ENCODE measurements at places on chromosomes 12 and 14.
A peak's percentile ranks its signal among the peaks of the same experiment; 100 is the strongest.

DNA sequence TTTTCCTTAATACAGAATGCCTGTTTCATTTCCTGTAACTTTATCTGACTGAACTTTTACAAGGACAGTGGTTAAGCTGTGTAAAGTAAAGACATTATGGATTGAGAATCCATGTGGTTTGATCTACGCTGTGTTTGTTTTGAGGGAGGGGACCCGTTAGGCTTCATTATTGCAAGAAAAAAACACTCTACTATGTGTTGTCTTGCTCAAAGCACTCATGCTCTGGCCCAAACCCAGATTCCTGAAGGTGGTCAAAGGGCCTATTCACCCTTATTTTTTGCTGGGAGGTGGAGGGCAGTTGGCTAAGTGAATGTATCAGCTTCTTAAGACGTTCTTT lies 11.9 kb downstream of the RNF10 start:
- peak; percentile 50 for DNase-seq

DNA sequence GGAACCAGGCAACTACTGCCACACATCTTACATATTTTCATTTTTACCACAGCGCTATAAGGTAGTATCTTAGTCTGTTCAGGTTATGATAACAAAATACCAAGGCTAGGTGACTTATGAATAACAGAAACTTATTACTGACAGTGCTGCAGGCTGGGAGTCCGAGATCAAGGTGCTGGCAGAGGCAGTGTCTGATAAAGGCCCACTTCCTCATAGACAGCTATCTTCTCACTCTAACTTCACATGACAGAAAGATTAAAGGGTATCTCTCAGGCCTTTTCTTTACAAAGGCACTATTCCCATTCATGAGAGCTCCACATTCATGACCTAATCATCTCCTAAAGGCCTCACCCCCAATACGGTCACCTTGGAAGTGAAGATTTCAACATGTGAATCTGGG lies 59.8 kb upstream of the MDM1 start:
- DNase-seq = no peak

DNA sequence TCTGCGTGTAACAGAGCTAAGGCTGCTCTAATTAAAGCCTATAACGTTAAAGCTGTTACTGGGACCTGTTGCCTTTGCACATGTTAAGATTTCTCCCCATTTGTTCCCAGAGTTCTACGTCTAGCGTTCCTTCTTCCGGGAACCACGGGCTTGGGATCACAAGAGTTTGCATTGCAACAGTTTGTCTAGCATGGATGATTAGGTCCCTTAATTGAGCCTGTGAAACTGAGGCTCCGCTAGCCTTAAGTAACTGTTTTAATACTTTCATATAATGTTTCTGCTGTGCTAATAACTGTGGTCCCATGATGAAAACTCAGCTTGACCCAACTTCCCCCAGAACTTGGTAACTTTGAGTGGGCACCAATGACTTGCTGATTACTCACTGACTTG lies 16.7 kb upstream of the LYZ start:
- no peak for DNase-seq

DNA sequence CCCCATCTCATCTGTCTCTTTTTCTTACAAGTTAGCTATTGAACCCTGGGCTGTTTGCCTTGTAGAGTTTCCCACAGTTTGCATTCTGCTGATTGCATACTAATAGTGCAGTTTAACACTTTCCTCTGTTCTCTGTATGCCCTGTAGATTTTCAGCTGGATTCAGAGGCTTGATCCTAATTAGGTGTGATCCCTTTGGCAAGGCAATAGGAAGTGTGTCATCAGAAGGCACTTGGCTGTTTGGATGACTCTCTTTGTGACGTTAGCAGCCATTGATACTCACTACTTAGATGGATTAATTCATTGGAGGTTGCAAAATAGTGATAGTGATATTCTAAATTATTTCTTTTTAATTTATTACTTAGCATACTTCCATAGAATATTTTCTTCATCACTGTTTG lies 33.6 kb downstream of the FUT8 start:
- DNase-seq = no peak

DNA sequence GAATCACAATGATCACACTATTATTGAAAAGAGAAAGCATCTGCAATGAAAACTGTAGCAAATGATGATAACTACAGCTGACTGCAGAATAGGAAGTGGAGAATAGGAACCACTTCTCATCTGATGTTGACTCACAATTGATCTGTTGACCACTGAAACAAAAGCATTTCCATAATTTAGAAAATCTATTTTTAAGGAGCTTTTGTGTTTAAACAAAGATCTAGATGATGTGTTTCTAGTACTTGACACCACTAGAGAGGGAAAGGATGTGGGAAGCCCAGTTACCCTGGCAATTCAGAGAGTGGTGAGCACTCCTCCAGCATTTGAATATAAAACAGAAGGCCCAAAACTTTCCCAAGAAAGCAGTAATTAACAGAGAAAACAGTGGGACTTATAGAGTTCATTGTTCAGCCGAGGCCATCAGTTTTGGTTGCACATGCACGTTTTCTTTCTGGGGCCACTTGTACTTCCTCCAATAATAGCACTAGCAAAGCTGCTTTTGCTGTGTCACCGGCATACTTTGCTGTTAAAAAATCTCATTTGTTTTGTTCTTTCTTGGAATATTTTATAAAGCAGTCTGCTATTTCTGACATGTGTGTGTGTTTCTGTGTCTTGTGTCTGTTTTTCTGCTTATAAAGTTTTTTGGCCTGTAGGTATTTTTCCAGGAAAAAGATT lies 76.1 kb upstream of the HECTD1 start:
- no peak for DNase-seq

DNA sequence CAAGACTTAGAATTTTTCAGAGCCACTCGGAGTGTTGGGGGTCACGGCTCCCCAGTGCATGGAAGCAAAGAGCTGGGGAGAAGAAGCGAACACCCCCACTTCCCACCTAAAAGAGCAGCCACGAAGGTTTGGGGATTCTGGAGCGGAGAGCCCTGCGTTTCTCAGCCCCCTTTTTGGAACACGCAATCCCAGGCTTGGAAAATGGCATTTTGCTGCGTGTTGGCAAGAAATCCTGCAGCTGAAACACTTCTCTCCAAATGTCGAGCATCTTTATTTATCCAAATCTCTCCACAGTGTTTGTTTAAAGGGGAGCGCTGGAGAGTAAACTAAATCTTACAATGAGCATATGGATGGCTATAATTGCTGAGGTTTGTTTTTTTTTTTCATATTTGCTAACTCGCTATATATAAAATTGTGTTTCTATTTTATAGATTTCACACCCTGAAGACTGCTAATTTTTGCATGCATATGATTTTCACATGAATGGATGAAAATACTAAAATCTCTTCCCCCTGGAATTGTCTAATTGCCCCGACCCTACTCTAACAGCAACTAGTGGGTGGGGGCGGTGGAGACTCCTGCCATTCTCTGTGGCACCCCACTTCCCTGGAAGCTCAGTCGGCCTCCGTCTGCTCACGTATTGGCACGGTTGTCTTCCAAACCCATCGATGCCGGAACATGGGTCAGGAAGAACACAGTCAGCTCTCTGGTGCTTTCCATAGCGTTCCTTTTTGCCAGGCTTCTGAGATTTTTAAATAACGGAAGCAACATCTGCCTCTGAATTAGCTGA lies 120.5 kb downstream of the GCH1 start:
- no peak for DNase-seq

DNA sequence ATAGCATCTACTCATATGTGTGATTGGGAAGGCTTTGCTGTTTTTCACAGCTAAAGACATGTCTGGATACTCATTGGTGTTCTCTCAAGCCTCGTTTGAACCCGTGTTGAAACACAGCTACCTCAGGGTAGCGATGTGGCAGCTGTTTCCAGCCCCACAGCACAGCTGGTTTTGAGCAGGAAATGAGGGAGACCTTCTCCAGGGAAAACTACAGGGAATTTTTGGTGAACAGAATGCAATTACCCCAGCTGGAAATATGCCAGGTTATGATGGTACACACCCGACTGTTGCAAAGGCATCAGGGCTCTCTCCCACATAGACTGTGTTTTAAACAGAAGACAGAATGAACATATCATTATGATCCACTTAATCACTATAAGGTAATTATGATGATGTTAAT lies 828.9 kb downstream of the VRK1 start:
- no peak for DNase-seq

- no peak for DNase-seq
These were observed 161.2 kb downstream of the TMTC3 start for GRCh38 chr12:88303335-88303734.

DNA sequence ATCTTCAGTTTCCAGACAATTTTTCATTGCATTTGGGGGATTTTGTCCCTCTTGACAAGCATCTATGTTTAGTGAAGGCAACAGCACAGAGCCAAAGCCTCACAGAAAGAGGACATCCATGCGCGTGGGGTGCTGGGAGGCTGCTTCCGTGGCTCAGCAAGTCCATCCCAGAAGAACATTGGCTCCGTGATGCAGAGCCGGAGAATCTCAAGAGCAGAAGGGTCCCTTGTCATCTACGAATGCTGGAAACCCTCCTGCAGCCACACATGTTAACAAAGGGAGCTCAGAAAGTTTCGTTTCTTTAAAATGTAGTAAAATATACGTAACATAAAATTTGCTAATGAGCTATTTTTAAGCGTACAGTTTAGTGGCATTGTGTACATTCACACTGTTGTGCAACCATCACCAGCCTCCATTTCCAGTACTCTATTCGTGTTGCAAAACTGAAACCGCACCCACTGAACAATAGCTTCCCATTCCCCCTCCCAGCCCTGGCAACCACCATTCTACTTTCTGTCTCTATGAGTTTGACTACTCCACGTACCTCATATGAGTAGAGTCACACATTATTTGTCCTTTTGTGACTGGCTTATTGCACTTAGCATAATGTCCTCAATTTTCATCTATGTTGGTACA lies 185.9 kb downstream of the TTC7B start:
- no peak for DNase-seq

- DNase-seq = no peak
These were observed 107.9 kb downstream of the MYRFL start for GRCh38 chr12:69932676-69933552.

GRCh38 chr14:61322011-61322798 lies 826 bp downstream of the PRKCH start:
- no peak for DNase-seq

- DNase-seq = no peak
These were observed at the start of gene GALC for GRCh38 chr14:87992718-87993628. Gene GALC, minus strand, starts transcription at chr14:87993182. Its CDS starts 18 bp downstream, at chr14:87993164.
